Right atrium auricular region (tissue), 2 donors: ENCODE measurements at places on chromosomes 11 and 22. TPM values are rescaled to one million over a fixed set of nuclear protein-coding genes. Genes with fewer than 3 reads are reported as not detected.

- H3K27ac ChIP-seq: no peak overlapping the region
- no peaks in the 10 kb centered on the region for H3K4me1 ChIP-seq
- H3K27me3 ChIP-seq: no peaks in the 10 kb centered on the region
- no peak overlapping the region for H3K4me3 ChIP-seq
These were observed 7.7 kb upstream of the PRRG4 start for GRCh38 chr11:32821917-32822560.

HBE1 gene
- not detected for total RNA-seq

GRCh38 chr22:49793871-49794270 is 33.8 kb downstream of the BRD1 start:
- peaks cover 48% of the 10 kb centered on the region for H3K4me1 ChIP-seq
- H3K36me3 ChIP-seq: peaks cover 78% of the 10 kb centered on the region
- no peaks in the 10 kb centered on the region for H3K27me3 ChIP-seq

DNA sequence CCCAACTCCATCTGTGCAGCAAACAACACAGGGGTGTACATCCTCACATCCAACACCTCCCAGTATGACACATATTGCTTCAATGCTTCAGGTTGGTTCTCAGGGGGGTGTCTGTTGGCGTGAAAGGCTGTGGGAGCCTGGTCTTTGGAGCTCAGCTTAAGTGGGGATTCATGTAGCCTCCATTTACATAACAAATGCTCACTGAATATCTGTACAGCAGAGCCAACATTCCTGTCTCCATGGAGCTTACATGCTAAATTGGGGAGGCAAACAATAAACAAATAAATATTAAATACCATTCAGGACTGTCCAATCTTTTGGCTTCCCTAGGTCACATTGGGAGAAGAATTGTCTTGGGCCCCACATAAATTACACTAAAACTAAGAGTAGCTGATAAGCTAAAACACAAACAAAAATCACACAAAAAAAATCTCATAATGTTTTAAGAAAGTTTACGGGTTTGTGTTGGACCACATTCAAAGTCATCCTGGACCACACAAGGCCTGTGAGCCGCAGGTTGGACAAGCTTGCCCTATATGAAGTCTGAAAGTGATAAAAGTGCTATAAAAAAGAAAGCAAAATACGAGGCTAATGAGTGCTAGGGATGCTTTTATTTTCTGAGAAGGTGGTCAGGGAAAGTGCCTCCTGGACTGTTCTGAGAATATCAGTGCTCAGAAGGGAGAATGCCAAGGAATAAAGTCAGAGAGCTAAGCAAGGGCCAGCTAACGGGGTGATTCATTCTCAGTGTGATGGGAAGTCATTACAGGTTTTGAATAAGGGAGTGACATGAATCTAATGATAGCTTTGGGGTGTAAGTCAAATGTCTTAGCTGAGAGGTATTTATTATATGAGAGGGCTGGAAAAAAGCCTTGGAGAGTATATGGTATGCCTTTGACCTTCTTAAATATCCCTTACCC is 41.6 kb downstream of the CD44 start:
- H3K27me3 ChIP-seq: no peaks in the 10 kb centered on the region
- H3K27ac ChIP-seq: no peak overlapping the region
- H3K4me3 ChIP-seq: no peak overlapping the region
- H3K36me3 ChIP-seq: peaks cover 22% of the 10 kb centered on the region
- no peak for DNase-seq

GRCh38 chr11:131734871-131735270 is 364.5 kb downstream of the NTM start:
- no peaks in the 10 kb centered on the region for H3K27me3 ChIP-seq
- no peaks in the 10 kb centered on the region for H3K4me1 ChIP-seq

STIP1 gene
- total RNA-seq: 114 TPM

DNA sequence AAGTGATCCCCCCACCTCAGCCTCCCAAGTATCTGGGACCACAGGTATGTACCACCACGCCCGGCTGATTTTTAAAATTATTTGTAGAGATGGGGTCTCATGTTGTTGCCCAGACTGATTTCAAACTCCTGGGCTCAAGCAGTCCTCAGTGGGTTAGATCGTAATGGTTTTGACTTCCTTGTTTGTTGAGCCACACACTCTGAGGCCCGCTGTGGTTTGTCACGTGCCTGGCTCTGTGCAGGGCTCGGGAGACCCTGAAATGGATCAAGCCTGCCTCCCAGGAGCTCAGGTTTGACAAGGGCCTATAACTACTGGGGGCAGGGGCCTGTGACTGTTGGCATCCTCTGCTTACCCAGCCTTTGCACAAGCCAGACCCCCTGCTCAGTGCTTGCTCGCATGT is 68.1 kb downstream of the MPPED1 start:
- H3K4me1 ChIP-seq: no peaks in the 10 kb centered on the region
- H3K27ac ChIP-seq: no peak overlapping the region
- no peaks in the 10 kb centered on the region for H3K27me3 ChIP-seq
- H3K36me3 ChIP-seq: no peaks in the 10 kb centered on the region
- no peak overlapping the region for H3K4me3 ChIP-seq
- no peak for DNase-seq

- no peak overlapping the region for H3K27ac ChIP-seq
- no peak overlapping the region for H3K4me3 ChIP-seq
- no peaks in the 10 kb centered on the region for H3K36me3 ChIP-seq
- H3K4me1 ChIP-seq: no peaks in the 10 kb centered on the region
- H3K27me3 ChIP-seq: no peaks in the 10 kb centered on the region
These were observed 759.0 kb upstream of the API5 start for GRCh38 chr11:42552786-42553185.

- no peak for DNase-seq
- H3K4me1 ChIP-seq: peaks cover 11% of the 10 kb centered on the region
- H3K4me3 ChIP-seq: no peak overlapping the region
- no peak overlapping the region for H3K27ac ChIP-seq
- no peaks in the 10 kb centered on the region for H3K27me3 ChIP-seq
These were observed 132.5 kb downstream of the FBXO7 start for GRCh38 chr22:32607086-32607485.

- no peaks in the 10 kb centered on the region for H3K36me3 ChIP-seq
- H3K4me3 ChIP-seq: no peak overlapping the region
- no peak for DNase-seq
- H3K4me1 ChIP-seq: no peaks in the 10 kb centered on the region
- no peak overlapping the region for H3K27ac ChIP-seq
These were observed 1850.2 kb upstream of the RAG2 start for GRCh38 chr11:38448284-38448683.

GRCh38 chr11:120660024-120660565 is 148.5 kb downstream of the GRIK4 start:
- no peaks in the 10 kb centered on the region for H3K27me3 ChIP-seq
- DNase-seq: no peak

- peak within 1 kb of the TSS; percentile 88 for H3K27ac ChIP-seq
- no peaks in the 10 kb centered on the region for H3K36me3 ChIP-seq
- H3K4me1 ChIP-seq: no peaks in the 10 kb centered on the region
- H3K27me3 ChIP-seq: no peaks in the 10 kb centered on the region
- H3K4me3 ChIP-seq: peak within 1 kb of the TSS; percentile 74
- DNase-seq: no peak
These were observed at the start of gene LRP4 for GRCh38 chr11:46918083-46918787. Gene LRP4, minus strand, starts transcription at chr11:46918550. Its CDS starts 171 bp downstream, at chr11:46918379.

- no peaks in the 10 kb centered on the region for H3K27me3 ChIP-seq
- no peaks in the 10 kb centered on the region for H3K4me1 ChIP-seq
- no peak for DNase-seq
- H3K4me3 ChIP-seq: no peak overlapping the region
- no peak overlapping the region for H3K27ac ChIP-seq
- no peaks in the 10 kb centered on the region for H3K36me3 ChIP-seq
These were observed 548.0 kb downstream of the ETS1 start for GRCh38 chr11:128039140-128040021.

- H3K36me3 ChIP-seq: peaks cover 30% of the 10 kb centered on the region
- H3K27me3 ChIP-seq: no peaks in the 10 kb centered on the region
- H3K27ac ChIP-seq: no peak overlapping the region
- H3K4me1 ChIP-seq: no peaks in the 10 kb centered on the region
These were observed 27.5 kb upstream of the CRYBB3 start for GRCh38 chr22:25172153-25172552.

DNA sequence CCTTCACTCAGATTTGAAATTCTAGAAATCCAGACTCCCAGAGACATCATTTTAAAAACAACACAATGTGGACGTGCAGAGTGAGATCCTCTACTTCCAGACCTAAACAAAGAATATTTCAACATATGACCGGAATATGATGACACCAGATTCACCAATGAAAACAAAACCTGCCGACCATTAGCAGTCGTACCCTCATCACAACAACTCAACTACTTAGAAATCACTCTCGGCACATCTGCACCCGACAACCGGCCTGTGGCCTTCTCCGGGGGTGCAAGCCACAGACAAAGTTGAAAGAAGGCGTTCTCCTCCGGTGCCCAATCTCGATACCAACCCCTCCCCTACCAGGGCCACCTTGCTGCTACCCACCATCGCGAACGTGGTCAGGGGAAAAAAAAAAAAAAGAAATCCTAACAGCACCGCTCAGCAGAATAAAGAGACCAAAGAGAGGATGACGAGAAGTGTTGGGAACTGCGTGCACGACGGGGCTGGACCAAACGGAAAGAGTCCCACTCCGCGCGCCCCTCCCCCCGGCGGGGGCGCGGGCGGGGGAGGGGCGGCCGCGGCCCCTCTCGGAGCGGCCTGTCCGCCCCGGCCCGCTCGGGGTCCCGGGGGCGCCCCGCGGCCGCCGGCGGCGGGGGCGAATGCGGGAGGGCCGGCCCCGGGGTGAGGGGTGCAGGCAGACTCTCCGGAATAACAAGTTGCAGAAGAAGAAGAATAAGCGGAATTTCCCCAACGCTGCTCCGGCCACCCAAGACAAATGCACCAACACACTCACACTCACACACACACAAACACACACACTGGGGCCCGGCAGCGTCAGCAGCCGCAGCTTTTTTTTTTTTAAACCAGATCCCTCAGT is 1.7 kb downstream of the PHF21A start:
- H3K27ac ChIP-seq: peak overlapping the region; percentile 96
- H3K27me3 ChIP-seq: no peaks in the 10 kb centered on the region
- H3K36me3 ChIP-seq: no peaks in the 10 kb centered on the region
- no peak for DNase-seq
- H3K4me3 ChIP-seq: peak overlapping the region; percentile 81
- H3K4me1 ChIP-seq: no peaks in the 10 kb centered on the region

ADAMTS15 gene
- 17.5 TPM for total RNA-seq

MYEOV gene
- total RNA-seq: 0.12 TPM

RAB39A gene
- total RNA-seq: 0.71 TPM

- no peaks in the 10 kb centered on the region for H3K4me1 ChIP-seq
- H3K27ac ChIP-seq: no peak overlapping the region
- no peak for DNase-seq
- no peaks in the 10 kb centered on the region for H3K27me3 ChIP-seq
These were observed 3.8 kb upstream of the SHISAL1 start for GRCh38 chr22:44316393-44317122.

- H3K27me3 ChIP-seq: no peaks in the 10 kb centered on the region
- H3K36me3 ChIP-seq: no peaks in the 10 kb centered on the region
These were observed 201.3 kb downstream of the TMEM135 start for GRCh38 chr11:87239001-87239400.

- no peak overlapping the region for H3K4me3 ChIP-seq
- no peak for DNase-seq
- no peaks in the 10 kb centered on the region for H3K36me3 ChIP-seq
- no peak overlapping the region for H3K27ac ChIP-seq
- no peaks in the 10 kb centered on the region for H3K4me1 ChIP-seq
These were observed 33.5 kb upstream of the FAM181B start for GRCh38 chr11:82767123-82767522.

DNA sequence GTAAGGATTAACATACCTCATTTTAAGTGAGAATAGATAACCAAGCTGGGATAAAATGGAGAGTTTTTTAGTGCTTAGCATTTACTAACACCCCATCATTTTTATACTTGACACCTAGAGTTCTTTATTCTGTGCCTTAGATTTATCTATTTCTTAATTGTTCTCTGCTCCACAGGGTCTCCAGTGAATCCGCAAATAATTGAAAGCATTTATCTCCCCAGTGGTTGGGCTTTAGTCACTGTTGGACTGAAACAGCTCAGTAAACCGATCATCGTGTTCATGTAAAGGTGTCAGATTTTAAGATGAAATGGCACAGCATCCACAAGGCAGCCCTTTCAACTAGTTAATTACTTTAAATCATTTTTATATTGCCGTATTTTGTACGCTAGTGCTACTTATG is 17.8 kb upstream of the GRIA4 start:
- no peaks in the 10 kb centered on the region for H3K4me1 ChIP-seq
- H3K27me3 ChIP-seq: no peaks in the 10 kb centered on the region
- no peaks in the 10 kb centered on the region for H3K36me3 ChIP-seq
- H3K4me3 ChIP-seq: no peak overlapping the region
- H3K27ac ChIP-seq: no peak overlapping the region

CATSPERZ gene
- total RNA-seq: not detected

DCUN1D5 gene
- total RNA-seq: 28.7 TPM

OR52I1 gene
- not detected for total RNA-seq

JAM3 gene
- 28.5 TPM for total RNA-seq

- no peak for DNase-seq
- H3K27me3 ChIP-seq: no peaks in the 10 kb centered on the region
- H3K4me1 ChIP-seq: no peaks in the 10 kb centered on the region
- no peaks in the 10 kb centered on the region for H3K36me3 ChIP-seq
These were observed 10.2 kb downstream of the ROBO3 start for GRCh38 chr11:124875401-124875800.

- H3K36me3 ChIP-seq: no peaks in the 10 kb centered on the region
- DNase-seq: no peak
- H3K27me3 ChIP-seq: no peaks in the 10 kb centered on the region
- no peak overlapping the region for H3K4me3 ChIP-seq
- no peaks in the 10 kb centered on the region for H3K4me1 ChIP-seq
- no peak overlapping the region for H3K27ac ChIP-seq
These were observed 29.4 kb upstream of the RRAS2 start for GRCh38 chr11:14388352-14388751.

- peaks cover 58% of the 10 kb centered on the region for H3K4me1 ChIP-seq
- peak; percentile 82 for DNase-seq
- no peaks in the 10 kb centered on the region for H3K36me3 ChIP-seq
- H3K27me3 ChIP-seq: no peaks in the 10 kb centered on the region
These were observed 21.4 kb downstream of the MN1 start for GRCh38 chr22:27780161-27780575.

DNA sequence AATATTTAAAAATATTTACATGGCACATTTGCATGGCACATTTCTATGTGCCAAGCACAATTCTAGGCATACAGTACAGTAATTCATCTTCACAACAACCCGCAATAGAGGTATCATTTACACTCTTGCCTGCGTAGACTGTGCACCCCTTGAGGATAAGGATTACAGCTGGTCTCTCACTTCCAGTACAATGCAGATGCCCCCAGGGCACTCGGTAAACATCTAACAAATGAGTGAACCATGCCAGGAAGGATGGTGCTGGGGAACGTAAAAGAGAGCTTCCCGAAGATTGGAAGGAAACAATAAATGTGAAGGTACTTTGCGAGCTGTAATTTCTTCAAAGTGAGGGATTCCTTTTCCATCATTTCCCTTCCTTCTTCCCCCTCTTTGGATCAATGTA is 1.3 kb downstream of the PRPF19 start:
- no peaks in the 10 kb centered on the region for H3K4me1 ChIP-seq
- peak overlapping the region; percentile 97 for H3K27ac ChIP-seq
- no peak for DNase-seq
- peaks cover 32% of the 10 kb centered on the region for H3K36me3 ChIP-seq
- H3K4me3 ChIP-seq: peak overlapping the region; percentile 100
